ENCODE measurements at places on chromosomes 1 and 21.

DNA sequence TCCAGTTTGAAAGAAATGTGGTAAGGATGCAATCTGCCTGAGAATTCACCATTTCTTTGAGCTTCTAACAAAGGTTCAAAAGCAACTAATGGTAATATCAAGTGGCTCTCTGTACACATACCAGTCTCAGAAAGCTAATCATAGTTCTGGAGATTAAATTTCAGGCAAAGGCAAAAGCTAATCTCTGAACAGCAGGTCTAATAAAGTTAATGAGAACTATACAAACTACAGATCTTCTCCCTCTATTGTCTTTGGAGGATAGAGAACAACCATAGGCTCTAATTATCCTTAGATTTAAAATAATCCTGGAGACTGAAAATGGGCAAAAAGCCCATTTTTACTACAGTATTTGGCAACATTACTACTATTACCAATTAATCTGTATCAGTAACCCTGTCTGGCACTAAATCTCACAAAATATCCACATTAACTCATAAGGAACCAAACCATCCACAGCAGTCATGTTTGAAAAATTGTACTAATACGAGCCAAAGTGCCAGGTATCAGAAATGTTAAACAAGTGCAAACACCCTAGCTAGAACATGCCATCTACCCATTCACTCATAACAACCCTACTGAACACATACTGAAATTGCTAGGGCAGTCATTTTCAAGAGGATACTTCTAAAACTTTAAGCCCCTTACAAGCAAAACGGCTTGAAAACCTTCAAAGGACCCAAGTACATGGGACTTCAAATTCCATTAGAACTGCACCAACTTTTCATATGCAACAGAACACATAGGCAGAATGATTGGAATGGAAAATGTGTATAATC, 4.8 kb downstream of the DIPK1A start:
- no peak for DNase-seq

DNA sequence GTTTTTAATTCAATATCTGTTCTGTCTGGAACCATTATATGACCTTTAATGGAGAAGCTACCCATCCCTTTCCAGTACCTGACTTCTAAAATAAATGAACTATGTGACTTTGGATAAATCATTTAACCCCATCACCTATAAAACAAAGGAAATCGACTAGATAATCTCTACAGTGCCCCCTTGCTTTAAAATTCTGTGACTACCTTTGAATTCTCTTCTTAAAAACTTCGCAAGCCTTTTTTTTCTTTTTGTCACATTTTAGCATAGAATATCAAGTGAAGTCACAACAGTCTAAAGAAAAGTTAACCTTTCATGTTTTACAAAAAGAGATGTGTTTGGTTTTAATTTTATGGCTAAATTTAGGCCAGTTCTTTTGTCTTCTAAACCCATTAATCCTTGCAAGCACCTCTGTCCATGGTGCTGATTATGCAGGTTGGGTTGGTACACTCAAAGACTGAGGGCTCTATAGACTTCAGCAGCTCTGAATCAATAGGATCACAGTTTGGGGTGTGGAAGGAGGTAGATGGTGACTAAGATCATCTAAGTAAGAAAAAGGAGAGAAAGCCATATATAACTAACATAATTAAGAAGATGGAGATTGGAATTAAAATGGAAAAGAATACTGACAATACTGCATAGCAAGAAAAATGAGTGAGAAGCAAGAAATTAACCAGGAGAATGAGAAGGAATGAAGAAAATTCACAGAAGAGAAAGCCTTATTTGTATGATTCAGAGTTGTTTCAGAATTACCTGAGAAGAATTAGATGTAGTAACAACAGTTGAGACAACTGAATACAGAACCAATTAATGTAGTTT, 59.2 kb downstream of the TBX15 start:
- DNase-seq, result no peak

- no peak for DNase-seq
These were observed 22.3 kb upstream of the KLHDC8A start for GRCh38 chr1:205379056-205379455.

GRCh38 chr1:197081117-197081753, 14.2 kb upstream of the F13B start:
- no peak for DNase-seq

GRCh38 chr1:33224166-33224707, 32.1 kb upstream of the ZNF362 start:
- DNase-seq, result no peak

GRCh38 chr21:15592957-15593356, 136.8 kb upstream of the USP25 start:
- no peak for DNase-seq

DNA sequence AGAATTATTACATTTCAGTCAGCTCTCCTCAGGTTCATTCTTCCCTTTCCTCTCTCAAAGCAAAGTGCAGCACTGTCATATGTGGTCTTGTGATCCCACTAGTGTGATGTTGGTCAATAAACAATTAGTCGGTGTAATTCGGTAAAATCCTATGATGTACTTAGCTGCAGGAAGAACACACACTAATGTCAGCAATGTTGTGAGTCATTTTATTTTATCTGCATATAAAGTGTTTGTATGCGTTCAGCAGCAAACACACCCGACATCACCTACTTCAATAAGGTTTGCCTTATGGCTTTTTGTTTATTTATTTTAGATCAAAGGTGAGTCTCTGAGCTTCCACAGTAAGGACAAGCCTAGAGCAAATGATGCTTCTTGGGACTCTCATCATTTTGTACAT, 47.8 kb downstream of the PTPN14 start:
- DNase-seq, result no peak
